ENCODE measurements at places on chromosomes 5 and 9.

- no peak for DNase-seq
Observed at GRCh38 chr9:117343427-117343826, 71.4 kb downstream of the ASTN2 start.

DNA sequence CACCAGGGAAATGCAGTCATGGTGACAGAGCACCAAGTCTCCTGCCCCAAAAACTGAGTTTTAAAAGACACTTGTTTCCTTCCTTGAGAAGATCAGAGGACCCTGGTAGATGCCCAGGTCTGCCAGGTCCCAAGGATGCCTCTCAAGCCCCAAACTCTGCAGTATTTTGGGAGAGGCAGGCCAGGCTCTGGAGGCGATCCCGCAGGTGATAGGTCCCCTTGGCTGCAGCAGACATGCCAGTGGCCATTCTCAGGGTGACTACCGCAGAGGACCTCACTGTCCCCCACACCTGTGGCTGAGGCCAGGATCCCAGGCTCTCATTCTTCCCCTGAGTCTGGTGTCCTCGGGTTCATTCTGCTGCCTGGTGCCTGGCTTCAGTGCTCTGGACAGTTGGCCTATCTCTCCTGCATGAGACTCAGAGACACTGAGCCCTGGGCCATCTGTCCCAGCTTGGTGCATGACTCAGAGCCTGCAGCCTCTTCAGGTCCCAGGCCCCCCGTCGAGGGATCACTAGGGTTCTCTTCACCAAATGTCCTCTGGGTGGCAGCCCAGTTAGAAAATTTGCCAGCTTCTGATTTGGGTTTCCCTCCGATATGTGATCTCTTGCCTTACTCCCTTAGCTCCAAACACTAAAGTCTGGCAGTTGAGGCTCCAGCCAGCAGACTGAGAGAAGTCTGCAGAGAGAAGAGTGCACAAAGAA, 59.7 kb upstream of the GARNL3 start:
- no peak for DNase-seq

GRCh38 chr9:133731876-133732638, 6.1 kb downstream of the SARDH start:
- no peak for DNase-seq

- DNase-seq: no peak
Observed at GRCh38 chr9:91697201-91697600, 252.8 kb downstream of the ROR2 start.

GRCh38 chr5:132261881-132262845, 4.7 kb downstream of the PDLIM4 start:
- DNase-seq: no peak

DNA sequence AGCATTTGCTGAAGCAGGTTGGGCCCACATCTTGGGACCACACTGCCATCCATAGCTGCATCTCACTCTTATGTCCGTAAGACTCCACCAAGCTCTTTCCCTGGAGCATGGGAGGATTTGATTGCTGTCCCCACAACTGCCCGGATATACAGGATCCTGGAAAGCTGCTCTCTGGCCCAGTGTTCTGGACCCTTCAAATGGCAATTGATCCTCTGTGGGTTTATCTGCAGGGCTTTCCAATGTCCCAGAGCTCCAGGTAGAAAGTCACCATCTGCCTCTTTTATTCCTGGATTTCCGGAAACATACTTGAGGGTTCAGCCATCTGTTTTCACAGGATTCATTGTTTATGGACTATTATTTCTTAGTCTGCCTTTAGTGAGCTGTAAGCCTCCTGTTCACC, 214.6 kb downstream of the SREK1 start:
- DNase-seq: no peak

Measured in HS-27A (cell line).